ENCODE measurements at places on chromosomes 16 and 17. TPM values are rescaled to one million over a fixed set of nuclear protein-coding genes. Genes with fewer than 3 reads are reported as not detected.

Gene MT2A
- 107 TPM for total RNA-seq

- no peak for DNase-seq
Observed at GRCh38 chr17:21297026-21297520, 12.6 kb downstream of the MAP2K3 start.

Gene PGP
- total RNA-seq: 20.0 TPM

DNA sequence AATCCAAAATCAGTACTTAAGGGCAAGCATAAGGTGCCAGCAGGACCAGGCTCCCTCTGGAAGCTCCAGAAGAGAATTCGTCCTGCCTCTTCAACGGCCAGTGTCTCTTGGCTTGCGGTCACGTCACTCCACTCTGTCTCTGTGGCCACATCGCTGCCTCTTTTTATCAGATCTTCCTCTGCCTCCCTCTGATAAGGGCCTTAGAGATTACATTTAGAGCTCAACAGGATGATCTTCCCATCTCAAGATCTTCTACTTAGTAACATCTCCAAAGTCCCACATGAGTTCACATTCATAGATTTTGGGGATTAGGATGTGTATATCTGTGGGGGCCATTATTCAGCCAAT, 16.9 kb downstream of the MPG start:
- no peak for DNase-seq

DNA sequence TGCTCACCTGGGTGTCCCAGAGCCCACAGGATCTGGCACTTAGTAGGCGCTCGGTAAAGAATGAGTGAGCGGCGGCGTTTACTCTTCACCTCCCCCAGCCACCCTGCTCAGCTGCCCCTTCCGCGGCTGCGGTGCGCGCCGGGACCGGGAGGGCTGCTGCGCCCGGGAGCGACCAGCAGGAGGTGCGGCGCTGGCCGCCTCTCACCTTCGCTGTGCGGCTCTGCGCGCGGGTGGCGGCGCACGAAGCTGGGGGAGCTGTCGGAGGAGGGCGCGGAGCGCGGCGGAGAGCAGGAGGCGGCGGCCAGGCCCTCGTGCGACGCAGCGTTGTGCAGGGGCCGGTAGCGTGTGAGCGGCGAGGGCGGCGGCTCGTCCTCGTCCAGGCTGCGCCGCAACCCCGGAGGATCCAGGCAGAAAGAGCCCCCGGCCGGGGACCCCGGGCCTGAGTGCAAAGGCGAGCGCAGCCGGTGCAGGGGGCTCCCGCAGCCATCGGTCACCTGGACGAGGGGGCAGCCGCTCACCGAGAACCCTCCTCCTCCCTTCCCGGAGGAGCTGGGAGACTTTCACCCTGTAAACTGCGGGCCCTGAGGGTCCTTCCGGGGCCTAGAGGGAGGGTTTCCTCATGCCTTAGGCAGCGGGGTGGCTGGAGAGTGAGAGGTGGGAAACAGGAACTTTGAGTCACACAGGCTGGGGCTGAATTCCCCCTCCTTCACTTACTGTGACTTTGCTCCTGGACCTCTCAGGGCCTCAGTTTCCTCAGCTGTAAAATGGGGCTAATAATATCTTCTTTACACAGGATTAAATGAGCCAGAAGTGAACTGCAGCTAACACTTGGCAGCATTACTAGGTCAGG, 12.5 kb downstream of the SAMD14 start:
- DNase-seq: no peak

Data from esophagus muscularis mucosa (tissue), 4 donors.